ENCODE measurements at places on chromosomes 5 and 9. TPM values are rescaled to one million over a fixed set of nuclear protein-coding genes. Genes with fewer than 3 reads are reported as not detected.

DNA sequence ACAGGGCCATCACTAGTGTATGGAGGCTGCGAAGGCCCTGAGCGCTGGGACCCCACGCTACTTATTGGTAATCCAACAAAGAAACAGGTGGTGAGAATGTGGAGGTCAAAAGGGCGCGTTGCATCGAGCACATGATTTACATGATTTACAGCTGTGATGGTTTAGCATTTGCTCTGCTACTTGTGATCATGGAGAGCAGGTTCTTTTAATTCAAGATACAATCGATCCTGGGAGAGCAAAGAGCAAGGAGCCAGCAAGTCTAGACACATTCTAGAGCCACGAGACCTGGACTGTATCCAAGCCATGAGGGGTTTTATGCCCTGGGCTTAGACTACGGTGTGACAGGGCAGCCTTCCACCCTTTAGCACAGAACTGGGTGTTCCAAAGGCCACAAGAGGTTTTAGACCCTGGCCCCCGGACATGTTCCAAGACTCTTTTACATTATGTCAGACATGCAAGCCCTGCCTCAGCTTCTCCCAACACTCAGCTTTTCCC, 47.0 kb upstream of the CLK4 start:
- H3K27me3 ChIP-seq = no peaks in the 10 kb centered on the region
- H3K27ac ChIP-seq = no peak overlapping the region
- H3K4me1 ChIP-seq = no peaks in the 10 kb centered on the region
- DNase-seq = no peak
- no peaks in the 10 kb centered on the region for H3K36me3 ChIP-seq

GRCh38 chr9:116191576-116192415, 38.2 kb downstream of the PAPPA start:
- DNase-seq = no peak
- H3K27me3 ChIP-seq = no peaks in the 10 kb centered on the region
- no peak overlapping the region for H3K27ac ChIP-seq
- no peaks in the 10 kb centered on the region for H3K4me1 ChIP-seq
- H3K36me3 ChIP-seq = no peaks in the 10 kb centered on the region
- H3K4me3 ChIP-seq = no peak overlapping the region

DNA sequence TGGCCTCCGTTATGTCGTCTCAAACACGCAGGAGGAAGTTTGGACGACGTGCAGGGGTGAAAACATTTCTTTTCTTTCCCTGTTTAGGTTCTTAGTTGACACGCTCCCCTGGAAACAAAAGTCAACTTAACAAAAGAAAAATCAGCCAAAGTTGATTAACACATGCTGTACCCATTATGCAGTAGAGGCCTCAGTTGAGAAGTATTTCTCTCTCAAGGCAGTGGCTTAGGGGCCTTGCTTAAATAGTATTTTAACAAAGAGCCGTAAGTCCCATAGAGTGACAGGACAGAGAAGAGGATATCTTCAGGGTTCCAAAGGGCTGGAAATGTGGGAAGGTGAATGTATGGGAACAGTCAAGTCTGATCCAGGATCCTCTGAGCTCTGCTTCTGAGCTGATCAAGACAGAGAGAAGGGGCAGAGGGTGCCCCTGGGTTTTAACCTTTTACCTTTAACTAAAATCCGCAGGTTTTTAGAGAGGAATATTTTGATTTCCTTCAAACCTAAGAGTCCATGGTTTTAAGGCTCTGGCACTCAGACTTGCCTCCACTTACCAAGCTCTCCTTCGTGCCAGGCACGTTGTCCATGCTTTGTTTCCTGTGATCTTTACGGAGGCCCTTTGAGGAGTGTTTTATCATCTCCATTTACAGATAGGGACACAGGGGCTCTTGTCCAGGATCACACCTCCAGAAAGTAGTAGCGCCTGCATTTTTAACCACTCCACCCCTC, 629 bp upstream of the CD74 start:
- peak overlapping the region; percentile 98 for H3K27ac ChIP-seq
- no peaks in the 10 kb centered on the region for H3K36me3 ChIP-seq
- H3K27me3 ChIP-seq = no peaks in the 10 kb centered on the region
- H3K4me3 ChIP-seq = peak overlapping the region; percentile 60

- H3K4me3 ChIP-seq = no peak overlapping the region
- no peaks in the 10 kb centered on the region for H3K4me1 ChIP-seq
- no peaks in the 10 kb centered on the region for H3K36me3 ChIP-seq
- no peaks in the 10 kb centered on the region for H3K27me3 ChIP-seq
- no peak for DNase-seq
- no peak overlapping the region for H3K27ac ChIP-seq
Measured at GRCh38 chr9:73782166-73782565, 630.5 kb downstream of the ANXA1 start.

GRCh38 chr5:154385236-154385512, 60.6 kb upstream of the SAP30L start:
- H3K4me3 ChIP-seq = no peak overlapping the region
- H3K27me3 ChIP-seq = no peaks in the 10 kb centered on the region
- no peak overlapping the region for H3K27ac ChIP-seq
- no peaks in the 10 kb centered on the region for H3K4me1 ChIP-seq

- no peak overlapping the region for H3K27ac ChIP-seq
- H3K4me1 ChIP-seq = no peaks in the 10 kb centered on the region
- H3K27me3 ChIP-seq = no peaks in the 10 kb centered on the region
Measured at GRCh38 chr5:1636981-1637638, 113.3 kb upstream of the LPCAT1 start.

GRCh38 chr5:39547553-39548154, 122.9 kb upstream of the DAB2 start:
- DNase-seq = no peak
- no peaks in the 10 kb centered on the region for H3K36me3 ChIP-seq
- H3K4me3 ChIP-seq = no peak overlapping the region
- no peaks in the 10 kb centered on the region for H3K27me3 ChIP-seq
- no peaks in the 10 kb centered on the region for H3K4me1 ChIP-seq
- H3K27ac ChIP-seq = no peak overlapping the region

- no peaks in the 10 kb centered on the region for H3K4me1 ChIP-seq
Measured at GRCh38 chr5:20286512-20286911, 298.5 kb upstream of the CDH18 start.

GRCh38 chr5:82562696-82563240, 284.6 kb upstream of the RPS23 start:
- no peak overlapping the region for H3K4me3 ChIP-seq
- DNase-seq = no peak
- no peaks in the 10 kb centered on the region for H3K36me3 ChIP-seq
- H3K27me3 ChIP-seq = no peaks in the 10 kb centered on the region

DNA sequence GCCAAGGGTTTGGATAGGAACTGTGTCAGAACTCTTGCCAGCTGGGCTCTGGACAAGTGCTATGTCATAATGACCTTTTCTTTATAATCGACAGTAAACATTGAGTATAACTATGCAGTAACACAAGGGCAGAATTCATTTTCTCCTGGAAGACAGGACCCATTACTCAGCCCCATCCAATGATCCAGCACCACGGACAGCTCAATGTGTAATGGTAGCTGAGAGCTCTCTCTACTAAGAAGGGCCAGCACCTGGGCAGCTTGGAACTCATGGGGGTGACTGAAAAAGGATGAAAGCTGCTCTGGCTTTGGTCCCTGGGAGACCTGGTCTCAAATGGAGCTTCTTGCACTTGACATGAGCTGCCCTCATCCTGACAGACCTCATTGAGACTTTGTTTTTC, 347.8 kb downstream of the TRIM32 start:
- H3K27me3 ChIP-seq = no peaks in the 10 kb centered on the region
- no peaks in the 10 kb centered on the region for H3K36me3 ChIP-seq
- no peaks in the 10 kb centered on the region for H3K4me1 ChIP-seq
- no peak for DNase-seq

- H3K27ac ChIP-seq = no peak overlapping the region
- H3K27me3 ChIP-seq = no peaks in the 10 kb centered on the region
- no peaks in the 10 kb centered on the region for H3K36me3 ChIP-seq
- no peak for DNase-seq
Measured at GRCh38 chr5:38151878-38152277, 106.5 kb upstream of the EGFLAM start.

DNA sequence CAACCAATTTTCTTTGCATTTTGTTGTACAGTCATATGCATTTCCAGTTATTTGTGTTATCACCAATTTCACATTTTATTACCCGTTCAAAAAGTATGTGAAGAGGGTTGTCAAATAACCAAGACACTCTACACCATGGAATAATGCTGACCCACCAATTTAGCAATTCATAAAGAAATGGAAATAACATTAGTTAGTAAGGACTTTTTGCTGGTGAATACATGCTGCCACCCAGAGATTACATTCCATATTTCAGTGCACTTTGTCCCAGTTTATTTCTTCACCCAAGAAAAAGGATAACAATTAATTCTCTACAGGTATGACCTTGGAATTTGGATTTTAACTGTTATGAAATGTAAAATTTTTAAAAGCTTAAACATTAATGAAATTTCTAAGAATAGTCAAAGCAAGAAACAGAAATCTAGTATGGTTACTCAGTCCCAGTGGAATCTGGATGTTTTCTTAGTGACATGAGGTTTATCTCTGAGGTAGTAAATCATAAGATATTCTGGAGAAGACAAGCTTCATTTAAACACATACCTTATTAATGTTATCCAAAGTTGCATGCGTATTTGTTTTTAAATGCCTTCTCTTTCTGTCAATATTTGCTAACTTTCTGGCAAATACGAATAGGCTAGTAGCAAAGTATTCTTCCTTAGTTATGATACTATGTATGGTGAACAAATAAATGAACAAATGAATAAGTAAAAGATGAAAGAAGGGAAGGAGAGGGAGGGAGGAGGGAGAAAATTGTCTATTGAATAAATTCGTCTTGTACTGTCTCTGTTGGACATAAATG, 100.6 kb downstream of the CETN3 start:
- H3K27me3 ChIP-seq = no peaks in the 10 kb centered on the region
- H3K4me1 ChIP-seq = no peaks in the 10 kb centered on the region
- H3K27ac ChIP-seq = no peak overlapping the region
- no peak for DNase-seq
- no peak overlapping the region for H3K4me3 ChIP-seq

GRCh38 chr9:36560771-36561170, 11.9 kb upstream of the MELK start:
- no peaks in the 10 kb centered on the region for H3K4me1 ChIP-seq
- no peaks in the 10 kb centered on the region for H3K27me3 ChIP-seq
- DNase-seq = no peak
- no peaks in the 10 kb centered on the region for H3K36me3 ChIP-seq
- no peak overlapping the region for H3K4me3 ChIP-seq
- H3K27ac ChIP-seq = no peak overlapping the region

DNA sequence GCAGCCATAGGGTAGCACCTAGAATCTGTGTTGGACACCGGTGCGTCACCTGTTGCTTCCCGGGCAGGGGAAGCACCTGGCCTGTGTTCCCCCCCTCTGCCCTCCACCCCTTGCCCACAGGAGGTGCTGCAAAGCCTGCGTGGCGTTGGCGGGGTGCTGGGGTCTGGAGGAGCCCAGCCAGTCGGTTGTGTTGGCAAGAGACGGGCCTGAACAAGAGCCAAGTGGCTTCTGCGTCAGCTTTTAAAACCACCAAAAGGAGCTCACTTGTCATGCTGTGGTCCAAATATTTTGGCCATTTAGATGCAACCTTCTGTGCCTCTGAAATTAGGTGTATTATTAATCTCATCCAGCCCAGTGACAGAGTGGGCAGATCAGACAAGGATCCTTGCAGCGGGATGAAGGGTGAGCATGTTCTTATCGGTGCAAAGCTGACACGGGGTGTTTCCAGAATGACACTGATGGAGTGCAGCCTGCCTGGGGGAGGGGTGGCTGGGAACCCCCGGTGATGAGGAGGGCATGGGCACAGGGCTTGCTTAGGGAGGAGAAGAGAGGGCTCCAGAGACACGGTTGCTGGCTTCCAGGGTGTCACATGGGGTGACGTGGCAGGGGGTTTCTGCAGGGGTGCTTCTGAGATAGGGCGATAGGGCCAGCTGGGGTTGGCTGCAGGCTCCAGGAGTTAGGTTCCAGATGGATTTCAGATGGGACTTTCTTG, 9.7 kb upstream of the RXRA start:
- H3K27me3 ChIP-seq = no peaks in the 10 kb centered on the region
- DNase-seq = no peak
- no peaks in the 10 kb centered on the region for H3K36me3 ChIP-seq
- no peak overlapping the region for H3K4me3 ChIP-seq
- no peaks in the 10 kb centered on the region for H3K4me1 ChIP-seq

GRCh38 chr9:86705490-86705889, 241.8 kb downstream of the GAS1 start:
- H3K27me3 ChIP-seq = no peaks in the 10 kb centered on the region
- no peak overlapping the region for H3K27ac ChIP-seq
- no peak overlapping the region for H3K4me3 ChIP-seq
- no peaks in the 10 kb centered on the region for H3K4me1 ChIP-seq
- H3K36me3 ChIP-seq = no peaks in the 10 kb centered on the region

GRCh38 chr9:124635285-124635684, 128.1 kb upstream of the NR5A1 start:
- no peak overlapping the region for H3K4me3 ChIP-seq
- no peak for DNase-seq
- H3K27ac ChIP-seq = no peak overlapping the region

DNA sequence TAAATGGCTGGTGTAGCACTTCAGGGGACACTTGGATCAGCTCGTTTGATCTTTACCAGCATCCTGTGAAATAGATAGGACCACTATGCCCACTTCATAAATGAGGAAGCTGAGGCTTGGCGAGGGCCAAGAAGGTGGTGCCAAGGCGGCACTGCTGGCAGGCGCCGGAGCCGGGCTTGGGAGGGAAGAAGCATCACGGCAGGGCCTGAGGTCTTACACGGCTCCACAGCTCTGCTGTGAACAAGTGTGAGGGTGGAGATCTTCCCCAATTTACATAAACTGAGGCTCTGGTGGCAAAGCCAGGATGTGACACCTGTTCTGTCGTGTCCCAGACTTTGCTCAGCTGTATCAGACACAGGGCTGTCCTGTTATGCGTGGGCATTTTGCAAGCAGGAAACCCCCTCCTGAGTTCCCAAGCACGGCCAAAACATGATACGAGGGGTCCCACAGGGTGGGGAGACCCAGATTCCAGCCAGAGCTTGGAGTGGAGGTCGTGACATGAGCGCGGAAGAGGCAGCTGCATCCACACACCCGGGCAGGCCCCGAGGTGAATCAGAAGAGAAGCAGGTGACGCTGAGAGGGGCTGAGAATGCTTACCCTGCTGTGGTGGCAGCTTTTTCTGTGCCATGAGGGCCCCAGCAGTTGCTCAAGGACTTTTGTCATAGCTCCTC, 117.5 kb upstream of the BOD1 start:
- H3K27ac ChIP-seq = no peak overlapping the region
- H3K4me3 ChIP-seq = no peak overlapping the region
- no peaks in the 10 kb centered on the region for H3K36me3 ChIP-seq
- no peak for DNase-seq
- H3K27me3 ChIP-seq = no peaks in the 10 kb centered on the region

- no peak overlapping the region for H3K27ac ChIP-seq
- no peaks in the 10 kb centered on the region for H3K4me1 ChIP-seq
- H3K36me3 ChIP-seq = no peaks in the 10 kb centered on the region
- DNase-seq = no peak
Measured at GRCh38 chr9:94149696-94150095, 65.4 kb downstream of the PTPDC1 start.

KIF24 gene
- 1.1 TPM for total RNA-seq

STC2 gene
- total RNA-seq = 0.40 TPM

PRRX2 gene
- 4.2 TPM for total RNA-seq

EQTN gene
- not detected for total RNA-seq

BARHL1 gene
- not detected for total RNA-seq

FOXD4 gene
- 0.46 TPM for total RNA-seq

LPAR1 gene
- total RNA-seq = 27.1 TPM

Data from adrenal gland (tissue), 19 donors.